ENCODE measurements at places on chromosomes 7 and 10.

- DNase-seq, result no peak
Observed at GRCh38 chr7:156666368-156667109, 26.0 kb downstream of the RNF32 start.

GRCh38 chr7:69643265-69643664, 45.0 kb downstream of the AUTS2 start:
- DNase-seq, result no peak

GRCh38 chr7:100561491-100562194, 12.1 kb downstream of the SAP25 start:
- no peak for DNase-seq

- no peak for DNase-seq
Observed at GRCh38 chr10:6153845-6154244, 48.9 kb upstream of the PFKFB3 start.

DNA sequence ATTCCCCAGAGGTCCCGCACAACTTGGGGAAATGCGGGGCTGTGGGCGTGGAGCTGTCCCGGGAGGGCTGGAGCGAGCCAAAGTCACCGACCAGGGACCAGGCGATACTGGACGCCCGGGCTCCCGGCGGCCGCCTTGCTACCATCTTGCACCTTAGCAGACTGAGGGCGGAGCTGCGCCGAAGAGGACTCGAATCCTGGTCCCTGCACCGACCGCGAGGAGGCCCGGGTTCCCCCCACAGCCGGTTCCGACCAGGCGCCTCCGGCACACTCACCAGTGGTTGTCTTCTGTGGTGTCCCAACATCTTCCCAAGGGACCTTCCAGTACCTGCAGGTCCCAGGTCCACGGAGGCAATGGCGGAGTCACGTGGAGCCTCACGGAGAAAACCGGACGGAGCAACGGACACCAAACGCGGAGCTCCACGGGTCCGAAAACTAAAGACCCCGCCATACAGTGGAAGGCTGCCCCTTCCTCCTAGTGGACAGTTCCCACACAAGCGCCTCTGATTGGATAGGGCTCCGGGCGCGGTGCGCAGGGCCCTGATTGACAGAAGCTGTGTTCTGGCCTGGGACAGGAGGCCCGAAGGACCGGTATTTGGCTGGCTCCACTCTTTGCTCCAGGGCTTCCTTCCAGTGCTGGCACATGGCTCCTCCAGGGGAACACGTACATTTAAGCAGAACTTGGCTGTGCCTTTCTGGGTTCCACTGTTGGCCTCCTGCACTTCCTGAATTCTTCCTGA, 124.6 kb upstream of the ZNF479 start:
- no peak for DNase-seq
